DMS53 (cell line): ENCODE measurements at places on chromosomes 16 and 17.

GRCh38 chr16:83630979-83631378, 176.8 kb upstream of the HSBP1 start:
- no peak for DNase-seq

GRCh38 chr16:73287859-73288405, 240.0 kb upstream of the ZFHX3 start:
- DNase-seq, result no peak

DNA sequence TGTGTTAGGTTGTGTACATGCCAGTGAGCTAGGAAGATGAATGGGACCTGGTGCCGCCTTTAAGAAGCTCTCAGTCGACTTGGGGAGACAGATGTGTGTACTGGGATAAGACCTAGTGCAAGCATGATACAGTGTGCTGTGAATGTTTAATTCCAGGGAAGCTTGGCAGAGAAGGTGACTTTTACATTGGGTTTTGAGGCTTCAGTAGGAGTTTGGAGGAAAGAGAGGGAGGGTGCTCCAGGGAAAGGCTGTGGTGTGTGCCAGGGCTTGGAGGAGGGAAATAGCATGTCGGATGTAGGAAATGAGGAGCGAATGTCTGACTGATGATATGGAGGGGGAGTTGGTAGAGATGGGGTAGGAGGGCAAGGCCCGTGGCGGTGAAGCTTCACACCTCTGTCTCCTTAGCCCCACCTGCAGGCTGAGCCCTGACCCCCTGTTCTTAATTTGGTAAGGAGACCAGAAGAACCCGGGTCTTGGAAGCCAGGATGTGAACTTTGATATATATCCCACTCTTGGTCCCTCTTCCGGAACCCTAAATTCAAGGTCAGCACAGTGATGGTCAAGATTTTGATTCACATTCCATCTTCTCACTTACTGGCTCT, 76.6 kb downstream of the PLCG2 start:
- DNase-seq, result no peak

GRCh38 chr16:58236831-58237230, 38.9 kb upstream of the CSNK2A2 start:
- DNase-seq, result no peak

DNA sequence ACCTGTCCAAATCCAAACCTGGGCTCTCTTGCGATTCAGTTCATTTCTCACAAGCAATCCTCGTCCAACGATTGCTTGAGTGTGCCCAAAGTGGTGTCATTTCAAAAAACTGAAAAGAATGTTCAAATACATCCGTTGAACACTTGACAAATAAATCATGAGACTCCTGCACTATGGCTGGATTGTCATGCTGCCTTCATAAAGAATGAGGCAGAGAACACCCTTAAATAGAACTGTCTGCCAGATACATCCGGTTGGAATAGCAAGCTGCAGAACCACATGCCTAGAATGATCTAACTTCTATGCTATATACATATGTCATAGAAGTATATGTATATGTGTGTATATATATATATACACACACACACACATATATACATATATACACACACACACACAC, 55.4 kb upstream of the HAPSTR1 start:
- no peak for DNase-seq

DNA sequence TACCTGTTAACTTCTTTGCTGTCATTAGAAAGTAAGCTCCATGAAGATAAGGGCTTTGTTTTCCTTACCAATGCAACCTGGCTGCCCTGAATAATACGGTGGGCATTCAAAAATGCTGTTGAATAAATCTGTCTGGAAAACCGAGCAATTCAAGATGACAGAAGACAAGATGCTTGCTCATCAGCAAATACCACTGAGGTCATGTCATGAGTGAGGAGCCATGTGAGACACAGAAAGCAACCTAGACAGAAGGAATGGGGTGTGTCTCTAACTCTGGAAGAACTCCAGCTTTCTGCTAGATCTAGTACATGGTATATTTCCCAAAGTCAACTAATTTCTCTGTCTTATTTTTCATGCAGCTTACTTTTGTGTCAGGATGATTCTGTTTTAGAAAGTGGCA, 64.2 kb downstream of the STH start:
- no peak for DNase-seq

DNA sequence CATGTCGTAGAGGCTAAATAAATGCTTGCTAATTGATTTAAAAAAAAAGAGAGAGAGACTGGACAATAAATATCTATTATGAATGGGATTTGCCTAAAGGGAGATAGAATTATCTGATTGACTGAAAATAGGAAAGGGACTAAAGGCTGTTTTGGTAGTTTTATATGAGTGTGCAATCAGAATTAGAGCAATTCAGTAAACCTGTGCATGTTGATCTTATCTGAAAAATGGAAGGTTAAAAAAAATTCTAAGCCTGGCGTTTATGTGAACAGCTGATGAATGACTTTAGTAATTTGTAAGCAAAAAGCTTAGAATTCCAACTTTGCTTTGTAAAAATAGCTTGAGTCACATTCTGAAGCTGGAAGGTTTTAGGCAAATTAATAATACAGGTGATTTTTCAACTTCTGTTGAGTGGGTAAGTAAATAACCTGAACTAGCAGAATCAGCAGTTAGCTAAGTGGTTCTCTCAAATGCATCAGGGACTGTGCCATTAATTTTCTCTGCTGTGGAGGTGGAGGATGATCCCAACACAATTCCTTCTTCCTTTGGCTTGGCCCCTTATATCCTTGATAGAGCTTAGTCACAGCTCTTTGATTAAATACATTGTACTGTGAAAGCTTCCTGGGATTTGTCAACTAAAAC, 254.4 kb downstream of the PHKB start:
- DNase-seq, result no peak

DNA sequence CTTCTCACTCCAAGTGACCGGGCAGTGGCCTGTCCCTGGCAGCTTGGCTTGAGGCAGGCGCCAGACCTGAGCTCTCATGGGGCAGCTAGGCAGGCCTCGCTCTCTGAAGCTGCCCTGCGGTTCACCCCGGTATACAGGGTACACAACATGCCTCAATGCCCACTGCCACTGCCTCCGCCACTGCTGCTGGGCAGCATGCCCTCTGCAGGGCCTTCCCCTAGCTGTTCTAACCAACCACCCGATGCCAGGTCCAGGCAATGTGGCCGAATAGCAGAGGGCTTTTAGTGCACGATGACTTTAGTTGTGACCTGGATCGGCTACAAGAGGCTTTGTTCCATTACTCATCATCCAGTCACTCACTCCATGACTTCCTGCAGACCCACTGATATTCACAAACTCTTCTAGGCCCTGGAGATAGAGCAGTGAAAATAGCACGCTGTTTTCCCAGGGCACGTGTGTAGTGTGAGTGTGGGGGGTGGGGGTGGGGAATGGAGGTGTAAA, 19.7 kb downstream of the CDC42EP4 start:
- no peak for DNase-seq

DNA sequence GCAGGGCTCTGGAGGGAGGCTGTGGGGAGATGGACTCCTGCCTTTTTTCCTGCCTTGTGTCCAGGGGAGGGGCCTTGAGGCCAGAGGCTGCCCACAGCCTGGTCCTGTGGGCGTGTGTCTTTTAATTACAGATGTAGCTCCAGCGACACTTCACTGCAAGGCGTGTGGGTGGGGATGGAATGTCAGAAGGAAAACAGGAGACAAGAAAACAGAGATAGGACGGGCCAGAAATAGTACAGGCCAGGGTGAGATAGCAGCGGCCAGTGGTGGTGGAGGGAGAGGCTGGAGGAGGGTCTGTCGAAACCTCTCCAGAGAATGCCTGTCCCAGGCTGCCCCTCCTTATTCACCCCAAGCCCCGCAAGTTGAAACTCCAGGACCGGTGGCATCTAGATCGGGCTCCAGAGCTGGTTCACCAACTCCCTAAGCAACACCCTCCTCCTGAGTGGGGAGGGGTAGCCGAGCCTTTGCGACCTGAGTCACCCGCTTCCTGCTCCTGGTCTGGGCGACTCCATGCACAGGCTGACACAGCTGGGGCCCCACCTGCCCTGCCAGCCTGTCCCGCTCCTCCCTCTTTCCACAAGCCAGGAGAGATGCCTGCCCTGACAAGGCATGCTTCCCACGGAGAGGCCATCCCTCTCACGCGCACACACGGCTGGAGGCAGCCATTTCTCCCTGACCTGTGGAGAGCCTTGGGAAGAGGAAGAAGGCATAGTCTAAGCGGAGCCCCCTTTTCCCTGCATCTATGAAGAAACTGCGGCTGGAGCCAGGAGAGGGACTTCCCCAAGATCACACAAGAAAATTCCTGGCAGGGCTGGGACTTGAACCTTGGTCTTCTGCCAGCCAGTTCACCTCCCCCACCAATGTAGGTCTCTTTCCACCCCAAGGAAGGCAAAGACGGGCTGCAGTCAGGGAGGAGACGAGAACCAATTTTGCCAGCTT, 6.6 kb upstream of the JUP start:
- DNase-seq, result peak; percentile 95

DNA sequence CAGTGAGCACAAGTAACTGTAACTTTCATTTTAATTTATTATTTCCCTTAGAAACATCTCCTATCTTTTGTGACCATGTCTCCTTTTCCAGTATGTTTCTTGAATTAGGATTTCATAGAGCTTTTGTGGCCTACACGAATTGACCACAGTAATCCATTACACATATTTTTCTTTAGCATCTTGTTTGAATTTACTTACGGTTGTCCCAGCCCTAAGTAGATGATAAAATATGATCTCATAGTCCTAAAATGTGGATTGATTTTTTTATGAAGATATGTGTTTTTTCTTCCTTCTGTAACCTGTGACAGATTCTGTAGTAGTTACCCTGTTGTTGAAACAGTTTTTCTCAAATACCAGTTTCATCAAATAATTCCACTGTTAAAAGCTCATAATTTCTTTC, 61.5 kb downstream of the NF1 start:
- no peak for DNase-seq

DNA sequence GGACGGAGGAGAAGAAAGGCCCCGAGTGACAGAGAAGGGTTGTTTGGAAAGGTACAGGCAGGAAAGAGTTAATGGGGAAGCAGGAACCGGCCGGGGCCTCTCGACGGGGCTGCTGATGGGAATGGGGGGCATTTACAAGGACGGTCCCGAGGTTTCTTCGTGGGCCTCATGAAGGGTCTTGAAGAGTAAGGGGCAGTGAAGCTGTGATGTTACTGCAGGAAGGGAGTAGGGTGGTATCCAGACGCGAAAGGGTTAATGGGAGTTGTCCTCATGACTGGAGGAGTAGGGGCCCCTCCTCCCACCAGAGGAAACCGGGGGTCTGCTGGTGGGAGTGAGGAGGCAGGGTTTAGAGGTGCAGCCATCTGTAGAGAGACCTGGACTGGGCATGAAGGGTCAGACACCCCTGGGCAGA, 481 bp downstream of the PDK2 start:
- DNase-seq, result peak; percentile 42

DNA sequence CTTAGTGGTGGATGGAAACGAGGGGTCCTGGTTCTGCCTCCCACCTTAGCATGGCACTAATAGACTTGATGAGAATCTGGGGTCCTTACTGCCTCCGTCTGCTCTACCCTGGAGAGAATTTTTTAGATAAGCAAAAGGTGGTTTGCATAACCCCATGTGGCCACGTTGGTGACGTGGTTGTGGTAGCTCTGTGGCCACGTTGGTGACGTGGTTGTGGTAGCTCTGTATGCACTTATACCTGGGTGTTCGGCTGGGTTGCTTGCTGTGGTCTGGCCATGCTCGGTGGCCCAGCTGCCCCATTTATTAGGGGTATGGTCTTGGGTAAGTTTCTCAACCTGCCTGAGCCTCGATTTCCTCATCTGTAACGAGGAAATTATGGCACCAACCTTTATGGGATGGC, 13.0 kb downstream of the SPIRE2 start:
- no peak for DNase-seq

DNA sequence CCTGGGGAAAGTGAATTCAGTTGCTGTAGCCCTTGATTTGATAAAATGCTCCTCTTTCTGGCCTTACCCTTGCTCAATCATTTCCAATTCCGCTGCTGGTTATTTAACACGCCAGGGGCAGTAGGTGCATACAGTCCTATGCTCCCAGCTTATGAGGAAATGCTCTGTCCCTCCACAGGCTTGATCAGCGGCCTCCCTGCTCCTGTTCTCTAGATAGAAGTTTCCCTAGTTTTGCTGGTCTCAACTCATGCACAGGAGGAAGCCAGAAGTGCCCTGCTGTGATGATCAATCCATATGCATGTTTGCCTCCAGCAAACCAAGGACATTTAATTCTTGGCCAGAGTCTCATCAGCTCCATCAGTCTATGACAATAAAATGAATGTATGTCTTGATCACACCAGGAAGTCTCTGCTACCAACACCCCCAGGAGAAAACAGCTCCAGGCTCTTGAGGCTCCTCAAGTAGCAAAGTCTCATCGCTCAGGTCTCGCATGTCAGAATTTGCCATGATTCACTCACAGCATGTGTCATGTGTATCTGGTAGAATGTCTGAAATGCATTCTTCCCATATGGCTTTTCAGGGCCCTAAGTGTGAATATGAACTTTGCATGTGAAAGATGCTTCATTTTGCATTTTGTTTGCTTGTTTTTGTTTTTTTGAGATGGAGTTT, 208.9 kb downstream of the CDH13 start:
- DNase-seq, result no peak

- DNase-seq, result no peak
Observed at GRCh38 chr16:65421596-65421995, 299.7 kb upstream of the CDH11 start.

DNA sequence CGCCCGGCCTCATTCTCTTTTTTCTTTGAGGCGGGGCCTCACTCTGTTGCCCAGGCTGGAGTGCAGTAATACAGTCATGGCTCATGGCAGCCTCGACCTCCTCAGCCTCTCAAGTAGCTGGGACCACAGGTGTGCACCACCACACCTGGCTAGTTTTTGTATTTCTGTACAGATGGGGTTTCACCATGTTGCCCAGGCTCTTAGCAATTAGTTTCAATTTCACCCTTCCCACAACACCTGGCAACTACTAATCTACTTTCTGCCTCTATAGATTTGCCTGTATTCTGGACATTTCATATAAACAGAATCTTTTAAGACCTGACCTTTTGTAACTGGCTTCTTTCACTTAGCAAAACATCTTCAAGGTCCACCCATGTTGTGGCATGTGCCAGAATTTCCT, 8.0 kb upstream of the NT5M start:
- no peak for DNase-seq

GRCh38 chr16:2471016-2471652, at the start of gene NTN3:
NTN3 (plus strand) TSS chr16:2471297; CDS start chr16:2471702, 405 bp downstream.
- DNase-seq, result peak; percentile 57

DNA sequence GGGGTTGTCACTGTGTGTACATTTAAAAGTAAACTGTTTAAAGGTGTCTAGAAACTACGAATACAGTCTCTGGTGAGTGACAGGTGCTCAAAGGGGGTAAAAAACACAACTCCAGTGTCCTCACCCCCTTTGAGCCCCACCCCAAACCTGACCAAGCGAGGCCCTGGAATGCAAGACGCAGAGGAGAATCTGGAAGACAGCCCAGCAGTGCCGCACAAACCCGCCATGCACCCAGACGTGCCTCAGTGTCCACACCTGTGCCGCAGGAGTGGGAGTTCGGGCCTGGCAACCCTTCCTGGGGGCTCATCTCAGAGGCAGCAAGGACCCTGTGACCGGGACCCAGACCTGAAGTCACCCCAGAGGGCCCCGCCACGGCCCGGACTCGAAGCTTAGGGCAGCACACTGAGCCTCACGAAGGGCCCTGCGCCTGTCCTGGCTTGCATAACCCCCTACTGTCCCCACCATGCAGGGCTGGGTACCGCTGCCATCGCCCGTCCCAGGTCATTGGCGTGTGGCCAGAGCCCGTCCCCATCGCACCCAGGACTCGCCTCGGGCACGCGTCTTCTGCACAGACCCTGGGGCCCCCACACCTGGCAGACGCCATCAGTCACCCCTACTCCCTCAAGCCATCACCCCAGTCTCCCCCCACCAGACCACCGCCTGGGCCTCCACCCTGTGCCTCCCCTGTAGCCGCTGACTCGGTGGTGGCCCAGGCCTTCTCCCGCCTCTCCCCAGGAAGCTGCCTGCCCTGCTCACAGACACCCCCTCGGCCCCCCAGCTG, 33.0 kb upstream of the ZC3H18 start:
- DNase-seq, result peak; percentile 19

- DNase-seq, result no peak
Observed at GRCh38 chr17:75756451-75757085, 8.4 kb downstream of the GALK1 start.
